Activated T-cell treated with anti-CD3 and anti-CD28 coated beads, Interleukin-2, amount 50 U/mL, for 24 hours (primary cell): ENCODE measurements at places on chromosomes 2 and 18.

DNA sequence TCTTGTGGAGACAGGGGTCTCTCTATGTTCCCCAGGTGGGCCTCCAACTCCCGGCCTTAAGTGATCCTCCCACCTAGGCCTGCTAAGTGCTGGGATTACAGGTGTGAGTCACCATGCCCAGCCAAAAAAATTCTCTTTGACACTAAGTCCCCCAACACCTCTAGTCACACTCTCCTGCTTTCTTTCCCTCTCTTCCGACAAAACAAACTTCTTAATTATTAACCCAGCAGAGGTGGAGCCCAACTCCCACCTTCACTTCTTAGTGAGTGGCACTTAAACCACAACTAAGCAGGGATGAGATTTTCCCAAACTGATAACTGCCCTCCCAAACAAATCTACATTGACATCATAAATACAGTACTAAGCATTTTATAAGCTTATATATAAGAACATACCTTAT lies 60.5 kb upstream of the PMAIP1 start:
- no peak for DNase-seq

DNA sequence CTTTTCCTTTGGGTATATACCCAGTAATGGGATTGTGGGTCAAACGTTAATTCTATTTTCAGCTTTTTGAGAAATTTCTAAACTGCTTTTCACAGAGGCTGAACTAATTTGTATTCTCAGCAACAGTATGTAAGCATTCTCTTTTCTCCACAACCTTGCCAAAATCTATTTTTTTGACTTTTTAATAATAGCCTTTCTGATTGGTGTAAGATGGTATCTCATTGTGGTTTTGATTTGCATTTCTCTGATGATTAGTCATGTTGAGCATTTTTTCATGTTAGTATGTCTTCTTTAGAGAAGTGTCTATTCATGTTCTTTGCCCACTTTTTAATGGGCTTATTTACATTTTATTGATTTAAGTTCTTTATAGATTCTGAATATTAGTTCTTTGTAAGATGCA lies 145.5 kb downstream of the TRABD2A start:
- DNase-seq = no peak

DNA sequence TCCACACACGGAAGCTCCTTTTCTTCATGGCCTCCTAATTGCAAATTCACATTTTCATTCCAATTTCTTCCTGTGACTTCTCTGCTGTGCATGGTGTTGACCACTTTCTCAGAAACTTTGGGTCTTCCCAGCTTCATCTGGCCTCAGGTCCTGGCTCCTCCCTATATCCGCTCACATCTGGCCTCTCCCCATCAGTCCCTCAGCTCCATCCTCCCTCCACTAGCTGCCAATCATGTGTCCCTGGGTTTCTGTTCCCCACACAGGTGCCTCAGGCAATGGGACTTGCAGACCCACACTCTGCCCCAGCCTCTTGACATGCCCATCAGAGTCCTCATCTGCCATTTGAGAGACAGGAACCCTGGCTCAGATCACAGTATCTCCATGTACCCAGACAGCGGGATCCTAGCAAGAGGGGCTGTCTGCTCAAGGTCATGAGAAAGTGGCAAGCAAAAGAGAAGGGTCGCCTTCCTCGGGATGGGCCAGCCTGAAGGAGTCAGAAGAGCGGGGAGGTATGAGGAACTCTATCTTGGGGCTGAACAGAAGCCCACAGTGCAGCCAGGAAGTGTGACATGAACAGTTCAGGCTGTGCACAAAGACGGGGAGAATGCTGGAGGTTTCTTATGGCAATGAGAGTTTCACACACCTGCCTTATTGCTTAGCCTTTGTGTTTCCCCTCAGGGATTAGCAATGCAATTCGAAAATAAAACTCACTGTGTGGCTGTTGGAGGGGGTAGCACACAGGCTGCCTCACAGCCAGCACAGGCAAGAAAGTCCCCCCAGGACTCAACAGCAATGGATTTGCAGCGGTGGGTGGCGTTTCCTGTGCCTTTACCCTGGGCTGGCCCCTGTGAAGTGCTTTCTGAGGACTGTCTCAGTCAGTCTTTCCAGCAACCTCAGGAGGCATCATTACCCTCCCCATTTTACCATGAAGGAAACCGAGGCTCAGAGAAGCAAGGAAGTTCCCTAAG lies 69.5 kb downstream of the COPS8 start:
- peak; percentile 53 for DNase-seq

- DNase-seq = no peak
Measured at GRCh38 chr2:37652199-37652640, 19.2 kb downstream of the CDC42EP3 start.

DNA sequence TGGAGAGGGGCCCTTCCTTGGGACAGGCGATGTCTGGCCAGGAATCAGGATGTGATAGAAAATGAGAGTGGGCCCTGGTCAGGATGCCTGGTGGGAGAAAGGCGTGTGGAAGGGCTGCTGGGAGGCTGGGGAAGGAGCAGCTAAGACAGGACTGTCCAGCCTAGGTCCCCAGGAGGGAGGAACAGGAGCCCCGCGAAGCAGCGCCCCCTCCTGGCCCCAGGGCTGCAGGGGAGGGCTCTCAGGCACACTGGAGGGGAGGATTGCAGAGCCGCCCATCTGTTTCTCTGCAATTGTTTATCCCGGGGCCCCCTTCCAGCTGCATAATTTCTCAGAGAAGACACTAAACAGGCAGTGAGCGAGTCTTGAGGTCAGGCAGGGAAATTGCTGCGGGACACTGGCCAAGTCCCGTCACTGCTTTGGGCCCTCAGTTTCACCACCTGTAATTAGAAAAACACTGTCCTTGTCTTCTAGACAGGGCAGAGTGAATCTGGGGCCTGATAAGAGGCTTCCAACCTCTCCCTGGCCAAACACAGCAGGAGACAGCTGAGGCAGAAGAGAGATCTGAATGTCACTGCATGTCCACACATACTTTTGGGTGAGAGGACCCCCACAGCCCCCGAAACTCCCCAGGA lies 3.9 kb upstream of the NPPC start:
- peak; percentile 47 for DNase-seq

- DNase-seq = no peak
Measured at GRCh38 chr2:180604077-180604476, 376.3 kb upstream of the UBE2E3 start.

DNA sequence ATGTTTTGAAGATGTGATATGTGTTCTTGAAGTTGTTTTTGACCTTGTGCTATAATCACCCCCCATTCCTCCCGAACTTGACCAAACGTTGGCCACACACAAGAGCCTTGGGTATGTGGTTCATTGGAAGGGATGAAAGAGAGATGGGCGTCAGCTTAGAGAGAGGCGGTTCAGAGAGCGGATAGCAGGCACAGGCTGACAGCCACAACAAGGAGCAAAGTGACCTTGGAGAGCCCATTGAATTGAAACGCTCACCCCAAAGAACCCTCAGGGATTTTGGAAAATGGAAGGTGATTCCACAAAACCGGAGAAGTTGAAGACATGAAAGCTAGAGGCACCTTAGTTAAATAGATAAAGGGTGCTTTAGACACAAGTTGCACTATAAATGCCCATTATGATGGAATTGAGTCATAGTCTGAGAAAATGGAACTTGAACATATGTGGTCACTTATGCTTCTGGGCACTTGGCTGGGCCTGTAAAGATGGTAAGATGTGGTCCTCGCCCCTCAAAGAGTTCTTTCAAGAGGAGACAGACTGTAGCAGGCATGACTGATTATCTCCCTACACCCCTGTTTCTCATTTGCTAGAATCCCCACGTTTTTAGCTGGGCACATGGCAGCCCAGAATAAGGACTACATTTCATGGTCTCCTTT lies 188.5 kb upstream of the HAAO start:
- no peak for DNase-seq
